ENCODE measurements at places on chromosomes 12 and 14. TPM values are rescaled to one million over a fixed set of nuclear protein-coding genes. Genes with fewer than 3 reads are reported as not detected.

The C12orf42 gene
- not detected for total RNA-seq

The DLGAP5 gene
- 21.8 TPM for total RNA-seq

The TMEM117 gene
- total RNA-seq, result 8.8 TPM

DNA sequence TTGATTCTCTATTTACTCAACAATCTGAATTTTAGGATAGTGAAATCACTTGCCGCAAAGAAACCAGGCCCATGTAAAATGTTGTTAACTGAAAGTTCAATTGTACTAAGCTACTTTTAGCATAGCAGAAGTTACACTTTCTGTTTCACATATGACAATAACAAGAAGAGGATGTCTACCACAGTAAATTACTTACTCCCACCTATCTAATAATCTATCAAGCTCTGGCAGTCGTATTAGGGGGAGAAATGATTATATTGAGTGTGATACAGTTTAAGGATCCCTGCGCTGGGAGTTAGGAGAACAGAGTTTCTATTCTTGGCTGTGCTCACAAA, 66.5 kb upstream of the CAND1 start:
- no peak overlapping the region for H3K4me3 ChIP-seq
- H3K27ac ChIP-seq, result no peak overlapping the region
- no peak for DNase-seq
- no peaks in the 10 kb centered on the region for H3K36me3 ChIP-seq

- H3K36me3 ChIP-seq, result no peaks in the 10 kb centered on the region
- no peaks in the 10 kb centered on the region for H3K27me3 ChIP-seq
- H3K4me3 ChIP-seq, result no peak overlapping the region
- no peak for DNase-seq
- H3K4me1 ChIP-seq, result peaks cover 21% of the 10 kb centered on the region
- no peak overlapping the region for H3K27ac ChIP-seq
Measured at GRCh38 chr12:58925111-58925611, 4.9 kb upstream of the LRIG3 start.

- DNase-seq, result no peak
- H3K4me1 ChIP-seq, result peaks cover 5% of the 10 kb centered on the region
- H3K4me3 ChIP-seq, result no peak overlapping the region
- peaks cover 43% of the 10 kb centered on the region for H3K27me3 ChIP-seq
- no peak overlapping the region for H3K27ac ChIP-seq
- H3K36me3 ChIP-seq, result no peaks in the 10 kb centered on the region
Measured at GRCh38 chr12:1864456-1864855, 44.1 kb downstream of the LRTM2 start.

- no peak overlapping the region for H3K27ac ChIP-seq
- peaks cover 15% of the 10 kb centered on the region for H3K36me3 ChIP-seq
- peaks cover 3% of the 10 kb centered on the region for H3K27me3 ChIP-seq
- no peak overlapping the region for H3K4me3 ChIP-seq
- DNase-seq, result no peak
Measured at GRCh38 chr14:92542766-92543554, 29.4 kb downstream of the RIN3 start.

DNA sequence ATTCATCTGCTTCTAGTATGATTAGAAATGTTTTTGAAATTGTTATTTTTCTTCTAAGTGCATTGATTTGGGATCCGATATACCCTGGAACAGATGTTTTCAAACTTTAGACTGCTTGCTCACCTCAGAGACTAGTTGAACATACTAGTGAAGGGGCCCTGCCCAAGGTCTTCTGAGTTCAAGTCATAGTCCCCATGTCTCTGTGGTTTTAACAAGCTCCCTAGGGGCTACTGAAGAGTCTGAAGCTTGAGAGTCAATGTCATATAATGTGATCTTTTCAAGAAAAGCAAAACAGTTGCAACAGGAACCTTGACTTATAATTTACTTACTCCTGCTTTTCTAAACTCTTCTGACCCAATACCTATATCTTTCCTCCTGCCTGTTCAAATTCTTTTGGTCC, 7.5 kb upstream of the UBE2N start:
- peaks cover 14% of the 10 kb centered on the region for H3K4me1 ChIP-seq
- peaks cover 1% of the 10 kb centered on the region for H3K27me3 ChIP-seq
